Activated T-helper 9 cell treated with anti-CD3 and anti-CD28 coated beads, Interleukin-2, amount 50 U/mL, for 16 hours (primary cell): ENCODE measurements at places on chromosomes 12 and 14.

DNA sequence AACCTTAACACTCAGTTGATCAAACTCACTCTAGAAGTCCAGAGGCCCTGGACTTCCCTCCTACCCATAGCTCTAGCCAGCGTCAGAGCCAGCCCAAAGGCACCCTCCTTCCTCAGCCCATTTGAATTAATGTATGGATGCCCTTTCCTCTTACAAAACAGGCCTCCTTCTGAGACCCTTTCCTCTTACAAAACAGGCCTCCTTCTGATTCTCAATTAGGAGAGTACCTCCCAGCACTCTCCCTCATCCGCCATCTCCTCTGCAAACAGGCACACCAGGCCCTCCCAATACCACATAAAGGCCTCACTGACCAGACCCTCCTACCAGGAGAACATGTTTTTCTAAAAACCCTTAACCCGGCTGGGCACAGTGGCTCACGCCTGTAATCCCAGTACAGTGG, 65.7 kb downstream of the MOK start:
- no peak for DNase-seq

- no peak for DNase-seq
These were observed 513.1 kb downstream of the KCNH5 start for GRCh38 chr14:62532181-62532580.

DNA sequence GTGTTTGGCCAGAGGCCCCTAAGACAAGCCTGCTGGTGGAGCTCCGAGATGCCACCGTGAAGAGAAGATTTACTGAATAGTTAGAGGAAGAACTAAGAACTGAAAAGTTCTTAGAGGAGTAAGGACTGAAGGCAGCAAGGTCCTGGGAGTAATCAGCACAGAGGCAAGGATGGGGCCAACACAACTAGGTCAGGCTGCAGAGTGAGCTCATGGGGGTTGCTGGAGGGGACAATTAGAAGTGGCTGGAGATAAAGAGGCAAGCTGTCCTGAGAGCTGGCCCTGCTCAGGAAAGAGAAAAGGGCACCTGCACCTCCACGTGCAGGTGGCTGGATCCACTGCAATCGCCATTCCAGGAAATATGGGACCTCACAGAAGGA, 52.7 kb downstream of the NFKBIA start:
- DNase-seq = no peak

DNA sequence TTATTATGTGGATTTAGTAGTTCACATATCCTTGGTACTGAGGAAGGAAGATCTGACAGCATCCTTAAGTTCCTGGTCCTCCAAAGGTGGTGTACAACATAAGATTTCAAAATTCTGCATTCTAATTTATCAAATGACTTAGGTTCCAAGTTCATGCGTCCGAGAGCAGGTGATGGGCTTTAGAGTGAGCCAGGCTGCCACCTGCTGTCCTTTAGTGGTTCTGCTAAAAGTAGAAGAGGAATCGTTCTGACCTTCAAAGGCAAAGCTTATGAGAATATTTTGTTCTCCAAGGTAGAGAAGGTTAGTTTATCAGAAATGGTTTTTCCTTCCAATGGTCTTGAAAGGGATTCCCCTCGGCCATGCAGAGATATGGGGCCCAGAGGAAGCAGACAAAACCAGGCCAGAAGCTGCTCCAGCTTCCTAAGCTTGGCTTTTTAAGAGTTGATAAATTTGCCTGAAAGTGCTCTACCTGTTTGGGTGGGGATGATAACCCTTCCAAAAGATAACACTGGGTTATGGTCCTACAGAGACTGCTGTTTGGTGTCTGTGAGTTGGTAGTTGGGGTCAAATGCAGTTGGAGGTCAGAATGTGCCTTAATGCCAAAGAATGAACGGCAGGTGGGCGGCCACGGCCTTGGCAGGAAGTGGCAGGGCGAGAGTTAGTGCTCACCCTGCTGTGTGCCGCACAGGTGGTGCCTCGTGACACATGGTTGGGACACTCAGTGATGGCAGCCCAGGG, 29.1 kb upstream of the LRTM2 start:
- no peak for DNase-seq

- DNase-seq = no peak
These were observed 7.2 kb upstream of the SDR9C7 start for GRCh38 chr12:56941299-56942017.
